Substantia nigra (tissue), 51 donors: ENCODE measurements at places on chromosomes 16 and 17.

- DNase-seq = no peak
Observed at GRCh38 chr17:5485270-5486205, at the start of gene DERL2. TSS of gene DERL2 (minus strand) at chr17:5486178. CDS start at chr17:5486161, 17 bp downstream.

GRCh38 chr17:81342269-81343070, 47.4 kb upstream of the SLC38A10 start:
- no peak for DNase-seq

GRCh38 chr16:11149011-11149616, 106.9 kb downstream of the SOCS1 start:
- DNase-seq = no peak

GRCh38 chr16:30846649-30847402, 47.1 kb downstream of the BCL7C start:
- no peak for DNase-seq

- no peak for DNase-seq
Observed at GRCh38 chr17:20223808-20224328, 214.7 kb downstream of the SPECC1 start.

DNA sequence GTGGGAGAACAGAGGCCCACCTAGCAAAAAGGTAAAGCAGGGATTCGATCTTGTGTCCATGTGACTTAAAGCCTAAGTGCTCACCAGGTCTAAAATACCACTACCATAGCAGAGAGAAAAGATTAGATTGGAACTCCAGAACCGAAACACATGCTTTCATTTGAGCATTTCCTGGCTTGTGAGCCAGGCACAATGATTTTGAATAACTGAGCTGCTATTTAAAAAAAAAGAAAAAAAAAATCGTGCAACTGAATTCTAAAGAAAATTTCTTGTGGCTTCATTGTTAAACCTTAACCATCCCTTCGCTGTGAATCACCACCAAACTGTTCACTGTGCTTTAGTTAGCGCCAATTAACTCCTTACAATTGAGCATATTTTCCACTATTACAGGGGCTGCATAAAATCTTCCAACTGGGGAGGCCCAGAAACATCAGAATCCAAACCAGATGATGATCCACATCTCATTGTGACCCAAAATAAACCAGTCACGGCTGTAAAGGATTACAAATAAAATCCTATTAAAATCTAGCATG, 366.4 kb upstream of the ERCC4 start:
- no peak for DNase-seq

DNA sequence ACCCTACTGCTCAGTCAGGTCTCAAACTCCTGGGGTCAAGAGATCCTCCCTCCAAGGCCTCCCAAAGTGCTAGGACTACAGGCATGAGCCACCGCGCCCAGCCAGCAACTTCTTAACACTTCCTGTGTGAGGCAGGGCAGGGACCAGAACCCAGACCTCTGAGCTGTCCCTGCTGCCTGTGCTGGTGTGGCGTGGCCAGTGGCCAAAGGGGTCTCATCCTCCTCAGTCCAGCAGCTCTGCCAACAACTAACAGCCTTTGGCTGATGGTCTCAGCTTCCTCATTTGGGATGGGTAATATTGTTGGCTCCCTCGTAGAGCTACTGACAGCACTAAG, 1.4 kb upstream of the LLGL1 start:
- DNase-seq = no peak

GRCh38 chr17:27259356-27259755, 34.6 kb upstream of the WSB1 start:
- DNase-seq = no peak

DNA sequence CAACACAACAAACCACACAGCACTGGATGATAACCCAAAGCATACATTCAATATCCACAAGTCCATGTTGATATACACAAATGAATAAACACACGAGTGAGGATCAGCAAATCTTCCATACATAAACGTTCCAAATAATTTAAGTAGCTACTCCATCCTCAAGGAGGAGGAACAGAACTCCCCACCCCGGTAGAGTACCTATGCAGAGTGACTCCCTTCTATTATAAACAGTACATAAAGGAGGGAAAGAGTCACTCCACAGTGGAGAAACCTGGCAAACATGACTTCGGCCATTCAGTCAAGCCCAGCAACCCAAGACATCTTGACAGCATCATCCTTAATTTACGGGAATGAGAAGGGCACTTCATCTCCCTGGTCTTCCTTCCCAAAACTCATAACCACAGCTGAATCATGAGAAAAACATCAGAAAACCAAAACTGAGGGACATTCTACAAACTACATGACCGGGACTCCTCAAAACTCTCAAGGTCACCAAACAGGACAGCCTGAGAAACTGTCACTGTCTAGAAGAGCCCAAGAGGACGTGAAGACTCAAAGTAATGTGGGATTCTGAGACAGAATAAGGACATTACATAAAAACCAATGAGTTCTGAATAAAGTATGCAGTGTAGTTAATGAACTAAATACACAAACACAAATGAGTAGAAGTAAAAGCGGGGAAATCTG, 5.6 kb downstream of the USP22 start:
- no peak for DNase-seq

- DNase-seq = no peak
Observed at GRCh38 chr17:78992542-78993212, 13.0 kb upstream of the LGALS3BP start.

DNA sequence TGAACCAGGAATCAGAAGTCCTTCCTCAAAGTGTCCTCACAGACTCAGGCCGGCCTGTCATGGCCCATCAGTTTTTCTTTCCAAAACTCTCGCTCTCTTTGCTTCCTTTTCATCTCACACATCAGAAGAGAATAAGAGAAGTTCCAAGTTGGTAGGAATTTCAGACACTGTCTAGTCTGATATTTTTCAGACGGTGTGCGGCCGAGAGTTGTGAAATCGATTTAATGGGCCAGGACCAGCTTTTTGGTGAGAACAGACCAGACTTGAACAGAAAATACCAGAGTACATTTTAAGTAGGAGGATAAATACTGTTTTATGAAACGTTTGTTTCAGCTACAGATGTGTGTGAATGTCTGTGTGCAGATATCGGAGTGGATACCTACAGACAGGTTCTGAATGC, 24.8 kb upstream of the RCVRN start:
- no peak for DNase-seq

- no peak for DNase-seq
Observed at GRCh38 chr17:43025766-43026537, 921 bp downstream of the RND2 start.

DNA sequence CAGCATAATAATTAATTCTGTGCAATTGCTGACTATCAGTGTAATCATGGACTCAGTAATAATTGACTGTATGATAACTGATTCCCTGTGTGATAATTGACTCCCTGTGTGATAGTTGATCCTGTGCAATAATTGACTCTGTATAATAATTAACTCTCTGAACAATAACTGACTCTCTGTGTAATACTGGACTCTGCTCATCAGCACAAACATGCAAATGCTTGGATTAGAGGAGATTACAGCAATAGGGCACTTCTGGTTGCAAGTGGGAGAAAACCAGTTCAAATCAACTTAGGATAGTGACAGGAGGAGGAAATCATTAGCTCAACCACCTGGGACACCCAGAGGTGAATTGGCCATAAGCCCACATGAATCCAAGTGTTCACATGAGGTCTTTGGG, 582.1 kb downstream of the RBFOX1 start:
- no peak for DNase-seq

DNA sequence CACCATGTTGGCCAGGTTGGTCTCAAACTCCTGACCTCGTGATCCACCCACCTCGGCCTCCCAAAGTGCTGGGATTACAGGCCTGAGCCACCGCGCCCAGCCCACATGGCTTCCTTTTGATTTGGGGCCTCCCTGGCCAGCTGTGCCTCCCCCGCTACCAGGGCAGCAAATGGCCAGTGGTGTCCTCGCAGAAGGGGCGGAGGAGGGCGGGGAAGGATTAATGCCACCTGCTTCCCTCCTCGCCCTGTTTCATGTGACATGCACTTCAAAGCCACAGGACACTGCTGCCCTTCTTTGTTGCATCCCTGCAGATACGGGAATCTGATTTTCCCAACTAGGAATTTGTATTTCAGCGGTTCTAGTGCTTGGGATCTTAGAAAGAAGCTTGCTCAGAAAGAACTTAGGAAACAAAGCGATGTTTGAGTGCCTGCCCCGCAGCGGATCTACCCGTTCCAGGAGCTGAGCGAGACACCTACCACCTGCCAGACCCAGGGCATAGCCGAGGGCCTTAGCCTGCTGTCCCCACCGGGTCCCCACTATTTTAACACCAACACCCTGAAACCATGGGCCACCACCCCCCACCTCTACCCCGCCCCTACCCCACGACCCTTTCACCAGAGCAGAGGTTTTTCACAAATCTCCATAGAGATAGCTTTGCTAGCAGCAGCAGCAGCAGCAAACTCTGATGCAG, 37.7 kb upstream of the CCDC182 start:
- DNase-seq = no peak

GRCh38 chr16:66616592-66616991, 12.1 kb downstream of the CMTM3 start:
- DNase-seq = no peak

DNA sequence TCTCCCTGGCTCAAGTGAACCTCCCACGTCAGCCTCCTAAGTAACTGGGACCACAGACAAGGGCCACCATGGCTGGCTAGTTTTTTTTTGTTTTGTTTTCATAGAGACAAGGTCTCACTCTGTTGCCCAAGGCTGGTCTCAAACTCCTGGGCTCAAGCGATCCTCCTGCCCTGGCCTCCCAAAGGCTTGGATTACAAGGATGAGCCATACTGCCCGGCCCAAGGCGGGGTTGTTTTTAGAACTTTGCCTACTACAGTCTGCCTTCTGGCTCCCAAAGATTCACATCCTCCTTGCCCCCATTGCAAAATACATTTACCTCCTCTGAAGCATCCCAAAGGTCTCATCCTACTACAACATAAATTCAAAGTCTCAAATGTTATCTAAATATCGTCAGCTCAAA, 49.5 kb upstream of the PHOSPHO1 start:
- DNase-seq = no peak

GRCh38 chr16:3536271-3536731, 35.5 kb downstream of the CLUAP1 start:
- DNase-seq = no peak

- DNase-seq = no peak
Observed at GRCh38 chr16:80806927-80807340, 2.5 kb upstream of the CDYL2 start.

DNA sequence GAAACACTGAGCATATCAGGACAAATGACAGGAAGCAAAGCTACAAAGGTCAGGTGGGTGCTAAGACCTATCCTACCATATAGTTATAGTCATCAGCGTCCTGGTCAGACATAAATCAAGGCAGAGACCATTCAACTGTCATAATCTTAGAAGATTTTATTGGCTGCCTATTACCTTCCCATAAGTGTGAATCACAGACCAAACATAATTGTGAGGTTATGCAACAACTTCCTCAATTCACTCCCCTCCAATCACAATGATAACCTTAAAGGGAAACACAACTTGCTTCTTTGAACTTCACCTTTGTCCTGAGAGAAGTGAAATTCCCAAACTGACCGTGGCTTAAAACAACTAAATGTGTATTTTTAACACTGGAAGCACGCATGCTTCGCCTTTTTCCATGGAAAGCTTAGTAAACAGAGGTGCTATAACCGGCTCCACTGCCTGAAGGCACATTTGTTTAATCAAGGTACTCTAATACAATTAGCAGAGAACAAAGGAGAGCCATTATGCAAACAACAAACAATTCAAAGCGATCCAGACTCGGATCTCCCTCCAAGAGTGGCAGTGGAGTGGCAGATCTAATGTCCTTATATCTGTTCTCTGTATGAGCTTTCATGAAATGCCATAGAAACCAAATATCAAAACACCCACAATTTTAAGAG, 84.9 kb downstream of the TMEM114 start:
- DNase-seq = no peak

GRCh38 chr17:29597361-29598172, 4.6 kb downstream of the ANKRD13B start:
- DNase-seq = no peak

- no peak for DNase-seq
Observed at GRCh38 chr17:79870540-79870939, 31.3 kb upstream of the CBX4 start.

DNA sequence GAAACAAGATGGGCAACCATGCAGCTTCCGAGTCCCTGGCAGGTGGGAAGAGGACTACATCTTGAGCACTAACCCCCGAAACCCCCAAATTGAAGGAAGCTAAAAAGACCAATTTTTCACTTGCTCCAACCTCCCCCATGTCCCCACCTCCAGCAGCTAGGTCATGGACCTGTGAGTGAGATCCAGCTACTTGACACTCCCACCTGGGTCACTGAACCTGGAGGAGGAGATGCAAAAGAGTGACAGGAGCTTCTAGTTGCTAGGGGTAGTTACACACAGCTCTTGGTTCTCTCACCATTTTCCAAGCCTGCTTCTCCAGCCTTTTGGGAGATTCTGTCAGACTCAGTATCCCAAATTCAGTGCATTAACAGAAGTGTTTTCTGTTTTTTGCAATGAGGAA, 11.2 kb downstream of the PDZD9 start:
- no peak for DNase-seq

- DNase-seq = no peak
Observed at GRCh38 chr16:86359571-86359970, 150.8 kb upstream of the FOXF1 start.

GRCh38 chr17:28715217-28715616, 2.5 kb downstream of the RAB34 start:
- no peak for DNase-seq

GRCh38 chr16:68332411-68333121, 21.7 kb downstream of the PRMT7 start:
- DNase-seq = peak; percentile 40

- no peak for DNase-seq
Observed at GRCh38 chr17:79883202-79883601, 44.0 kb upstream of the CBX4 start.

DNA sequence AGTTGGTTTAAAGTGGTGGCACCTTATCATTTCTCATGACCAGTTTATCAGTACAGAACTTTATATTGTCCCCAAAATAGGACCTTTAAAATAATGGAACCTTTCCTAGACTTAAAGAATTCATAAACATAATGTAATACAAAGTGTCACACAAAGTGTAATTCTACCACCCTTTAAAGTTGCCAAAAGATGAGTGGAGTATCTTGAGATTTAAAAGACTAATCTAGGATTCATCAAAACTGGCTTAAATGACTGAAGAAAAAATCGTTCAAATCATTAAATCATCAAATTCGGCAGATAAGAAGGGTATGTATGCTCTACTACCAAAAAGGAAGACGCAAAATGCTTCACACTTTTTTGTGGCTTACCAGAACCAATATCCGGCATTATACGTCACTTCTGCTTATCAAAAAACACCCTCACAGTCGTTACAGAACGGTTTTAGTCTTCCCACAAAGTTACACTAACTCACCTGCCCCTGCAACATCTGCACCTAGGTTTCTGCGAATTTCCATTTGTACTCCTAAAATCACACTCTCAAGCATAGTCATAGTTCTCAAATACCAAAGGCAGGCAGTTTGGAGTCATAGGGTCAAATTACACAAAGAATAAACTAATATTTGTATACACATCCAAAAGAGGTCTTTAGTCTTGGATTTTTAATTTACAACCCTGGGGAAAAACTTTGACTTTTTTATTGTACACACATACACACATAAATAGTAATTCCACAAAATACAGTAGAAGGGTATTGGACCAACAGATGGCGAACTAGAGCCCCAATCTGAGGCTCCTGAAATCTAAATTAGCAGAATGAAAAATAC, 1.4 kb upstream of the KANSL1 start:
- DNase-seq = no peak
